NCI-H2107 (cell line): ENCODE measurements at places on chromosomes 13 and 19.

DNA sequence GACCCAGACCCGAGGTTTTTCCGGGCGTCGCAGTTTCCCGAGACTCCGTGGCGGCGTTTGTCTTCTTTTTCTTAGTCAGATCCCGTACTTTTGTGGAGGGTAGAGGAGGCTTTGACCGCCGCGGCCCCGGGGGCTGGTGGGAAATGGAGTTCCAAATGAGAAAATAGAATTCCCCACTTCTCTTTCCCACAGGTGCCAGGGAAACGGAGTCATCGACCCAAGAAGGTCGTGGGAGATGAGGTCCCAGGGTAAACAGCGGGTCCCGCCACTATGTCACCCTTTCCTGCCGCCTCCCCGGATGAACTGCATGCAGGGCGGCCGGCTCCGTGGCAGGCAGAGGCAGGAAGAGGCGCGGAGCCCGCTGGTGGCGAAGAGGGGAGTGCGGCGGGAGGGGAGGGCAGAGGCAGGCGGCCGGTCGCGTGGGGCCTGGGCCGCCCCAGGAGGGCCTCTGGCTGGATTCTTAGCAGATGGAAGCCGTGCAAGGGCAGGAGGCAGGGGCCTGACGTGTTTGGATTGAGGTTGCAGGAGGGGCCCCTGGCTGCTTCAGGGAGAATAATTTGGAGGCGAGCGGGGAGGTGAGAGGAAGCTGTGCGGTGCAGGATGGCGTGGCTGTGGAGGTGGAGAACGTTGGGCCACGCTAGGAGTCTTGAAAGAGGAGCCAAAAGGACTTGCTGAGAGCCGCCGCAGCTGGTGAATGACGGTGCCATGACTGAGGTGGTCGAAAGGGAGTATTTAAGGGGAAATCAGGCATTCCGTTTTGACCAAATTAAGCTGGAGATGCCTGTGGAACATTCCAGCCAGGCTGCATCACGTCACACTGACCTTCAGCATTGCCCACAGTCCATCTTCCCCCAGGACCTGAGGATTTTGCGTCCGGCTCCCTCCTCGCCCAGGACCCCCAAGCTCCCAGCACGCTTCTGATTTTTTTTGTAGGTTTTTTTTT lies 11.7 kb downstream of the CYTH2 start:
- no peak for DNase-seq

- no peak for DNase-seq
These were observed 376.6 kb downstream of the PCDH9 start for GRCh38 chr13:66853564-66853963.

DNA sequence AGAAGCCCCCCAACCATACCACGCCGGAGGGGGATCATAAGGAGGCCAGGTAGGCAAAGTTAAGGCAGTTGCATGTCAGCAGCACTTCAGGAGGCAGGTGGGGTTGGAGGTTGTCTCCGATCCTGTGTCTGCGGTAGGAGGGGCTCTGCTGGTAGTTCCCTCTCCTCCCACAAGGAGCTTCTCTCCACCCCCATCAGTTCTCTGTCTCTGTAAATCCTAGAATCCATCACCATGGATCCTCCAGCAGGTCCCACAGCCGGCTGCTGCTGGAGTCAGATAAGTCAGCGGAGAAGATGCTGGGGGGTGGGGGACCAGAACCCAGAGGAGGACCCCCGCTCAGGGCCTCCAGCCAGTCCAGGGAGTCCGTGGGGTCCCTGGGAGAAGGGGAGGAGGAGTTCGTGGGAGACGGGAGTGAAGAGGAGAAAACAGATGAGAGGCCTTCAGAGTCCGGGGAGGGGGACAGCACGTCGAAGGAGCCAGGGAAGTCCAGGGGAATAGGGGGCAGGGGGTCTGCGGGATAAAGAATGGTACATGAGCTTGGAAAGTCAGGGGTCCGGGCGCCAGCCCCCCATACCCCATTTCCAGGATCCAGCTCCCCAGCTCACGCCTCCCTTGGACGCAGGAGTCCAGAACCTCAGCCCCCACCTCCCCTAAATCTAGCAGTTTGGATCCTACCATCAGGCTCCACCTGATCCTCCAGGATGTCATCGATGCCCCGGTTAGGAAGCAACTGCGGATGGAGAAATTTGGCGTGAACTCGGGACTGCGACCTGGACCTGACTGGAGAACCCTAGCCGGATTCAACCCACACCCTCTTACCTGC lies 6.3 kb downstream of the MAMSTR start:
- DNase-seq: no peak

- DNase-seq: no peak
These were observed 180.8 kb upstream of the GPC6 start for GRCh38 chr13:93045836-93046235.

- DNase-seq: no peak
These were observed 141.6 kb downstream of the KATNAL1 start for GRCh38 chr13:30165796-30166195.

- no peak for DNase-seq
These were observed 1.7 kb upstream of the USPL1 start for GRCh38 chr13:30615866-30616541.

GRCh38 chr19:33630880-33631608 lies 9.3 kb downstream of the CHST8 start:
- DNase-seq: no peak

DNA sequence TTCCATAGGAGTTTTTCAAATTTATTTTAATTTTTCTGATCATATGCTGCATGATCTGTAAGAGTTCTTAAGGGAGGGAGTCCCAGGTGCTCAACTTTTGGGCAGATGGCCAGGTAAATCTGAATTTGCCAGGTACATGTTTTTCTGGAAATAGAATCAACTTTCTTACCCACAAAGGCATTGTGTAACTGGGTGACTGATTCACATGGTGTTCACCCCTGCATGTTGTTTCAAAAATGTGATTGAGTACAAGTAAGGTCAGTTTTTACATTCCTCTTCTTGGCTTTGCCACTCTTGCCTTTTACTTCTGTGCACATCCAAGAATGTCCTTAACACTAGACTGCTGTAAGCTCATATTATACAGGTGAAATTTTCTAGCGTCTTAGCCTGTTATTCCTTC lies 30.4 kb downstream of the RB1 start:
- no peak for DNase-seq

- DNase-seq: no peak
These were observed 1.3 kb downstream of the IL11 start for GRCh38 chr19:55368701-55369563.

- no peak for DNase-seq
These were observed 109.7 kb downstream of the PAN3 start for GRCh38 chr13:28248080-28248479.

GRCh38 chr13:106432636-106433035 lies 102.8 kb downstream of the EFNB2 start:
- no peak for DNase-seq

- peak; percentile 36 for DNase-seq
These were observed 1.1 kb downstream of the IRS2 start for GRCh38 chr13:109785141-109785891.

- DNase-seq: no peak
These were observed 2.4 kb downstream of the ZMYM5 start for GRCh38 chr13:19860884-19861655.

DNA sequence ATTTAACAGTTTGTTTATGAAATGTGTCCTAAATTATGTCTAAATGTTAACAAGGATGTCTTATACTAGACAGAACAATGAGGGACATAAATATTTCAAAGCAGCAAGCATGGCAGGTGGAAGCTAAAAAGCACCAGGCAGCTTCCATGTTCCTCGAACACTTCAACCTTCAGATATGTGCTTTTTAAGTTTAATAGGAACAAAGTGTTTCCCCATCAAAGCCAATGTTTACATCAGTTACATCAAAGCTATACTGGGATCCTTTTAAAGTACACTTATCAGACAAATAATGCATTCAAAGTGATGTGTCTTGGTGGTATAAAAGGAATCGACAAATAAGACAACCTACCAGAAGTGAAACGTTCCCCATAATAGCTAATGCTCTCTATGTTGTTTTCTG lies 2841.1 kb upstream of the PCDH20 start:
- no peak for DNase-seq

GRCh38 chr13:73608711-73609485 lies 525.3 kb downstream of the KLF12 start:
- DNase-seq: no peak

DNA sequence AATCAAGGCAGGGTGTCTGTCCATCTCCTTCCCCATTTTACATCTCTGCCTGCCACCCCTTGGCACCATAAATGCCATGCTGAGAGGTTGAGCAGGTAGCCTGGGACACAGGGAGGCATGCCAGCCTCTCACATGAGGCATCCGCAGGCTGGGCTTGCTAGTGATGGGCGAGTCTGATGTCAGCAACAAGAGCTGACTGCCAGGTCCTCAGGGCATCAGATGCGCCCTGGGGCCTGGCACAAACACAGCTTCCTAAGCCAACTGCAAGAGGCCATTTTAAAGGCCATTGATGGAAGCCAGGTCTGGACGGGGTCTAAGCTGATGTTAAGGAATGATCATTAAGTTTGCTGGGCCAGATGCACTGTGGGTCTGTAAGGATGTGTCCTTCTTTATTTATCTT lies 34.6 kb downstream of the MYH14 start:
- no peak for DNase-seq

DNA sequence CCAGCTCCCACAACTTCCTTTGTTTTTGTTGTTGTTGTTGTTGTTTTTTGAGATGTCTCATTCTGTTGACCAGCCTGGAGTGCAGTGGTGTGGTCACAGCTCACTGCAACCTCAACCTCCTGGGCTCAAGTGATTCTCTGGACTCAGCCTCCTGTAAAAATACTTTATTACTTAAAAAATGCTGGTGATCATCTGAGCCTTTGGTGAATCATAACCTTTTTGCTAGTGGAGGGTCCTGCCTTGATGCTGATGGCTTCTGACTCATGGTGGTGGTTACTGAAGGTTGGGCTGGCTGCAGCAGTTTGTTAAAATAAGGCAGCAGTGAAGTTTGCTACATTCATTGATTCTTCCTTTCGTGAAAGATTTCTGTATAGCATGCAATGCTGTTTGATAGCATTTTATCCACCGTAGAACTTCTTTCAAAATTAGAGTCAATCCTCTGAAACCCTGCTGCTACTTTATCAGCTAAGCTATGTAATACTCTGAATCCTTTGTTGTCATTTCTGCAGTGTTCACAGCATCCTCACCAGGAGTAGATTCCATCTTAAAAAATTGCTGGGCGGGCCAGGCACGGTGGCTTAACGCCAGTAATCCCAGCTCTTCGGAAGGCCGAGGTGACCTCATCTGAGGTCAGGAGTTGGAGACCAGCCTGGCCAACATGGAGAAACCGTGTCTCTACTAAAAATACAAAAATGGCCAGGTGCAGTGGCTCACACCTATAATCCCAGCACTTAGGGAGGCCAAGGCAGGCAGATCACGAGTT lies 18.0 kb downstream of the ARHGAP35 start:
- DNase-seq: no peak

- no peak for DNase-seq
These were observed 54.4 kb upstream of the ZNF835 start for GRCh38 chr19:56725829-56726424.

- no peak for DNase-seq
These were observed 4.6 kb downstream of the AP2S1 start for GRCh38 chr19:46845959-46846459.

DNA sequence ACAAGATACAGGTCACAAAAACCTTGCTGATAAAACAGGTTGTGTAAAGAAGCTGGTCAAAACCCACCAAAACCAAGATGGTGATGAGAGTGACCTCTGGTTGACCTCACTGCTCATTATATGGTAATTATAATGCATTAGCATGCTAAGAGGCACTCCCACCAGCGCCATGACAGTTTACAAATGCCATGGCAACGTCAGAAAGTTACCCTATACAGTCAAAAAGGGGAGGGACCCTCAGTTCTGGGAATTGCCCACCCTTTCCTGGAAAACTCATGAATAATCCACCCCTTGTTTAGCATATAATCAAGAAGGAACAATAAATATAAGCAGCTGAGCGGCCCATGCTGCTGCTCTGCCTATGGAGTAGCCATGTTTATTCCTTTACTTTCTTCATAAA lies 434.1 kb downstream of the ZNF536 start:
- DNase-seq: no peak

- DNase-seq: no peak
These were observed 1006.5 kb downstream of the DIAPH3 start for GRCh38 chr13:59157181-59157580.

DNA sequence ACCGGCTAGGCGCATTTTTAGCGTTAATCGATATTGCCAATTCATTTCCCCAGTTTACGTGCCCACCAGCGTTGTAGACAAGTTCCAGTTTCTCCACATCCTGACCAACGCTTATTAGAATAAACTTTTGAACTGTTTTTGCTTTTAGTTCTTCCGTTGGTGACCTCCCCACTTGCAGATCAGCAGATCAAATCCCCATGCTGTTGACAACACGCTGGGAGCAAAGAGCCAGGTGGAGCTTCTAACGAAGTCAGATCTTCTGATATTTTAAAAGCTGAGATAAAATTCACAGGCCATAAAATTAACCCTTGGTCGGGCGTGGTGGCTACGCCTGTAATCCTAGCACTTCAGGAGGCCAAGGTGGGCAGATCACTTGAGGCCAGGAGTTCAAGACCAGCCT lies 21.2 kb downstream of the RCN3 start:
- no peak for DNase-seq

DNA sequence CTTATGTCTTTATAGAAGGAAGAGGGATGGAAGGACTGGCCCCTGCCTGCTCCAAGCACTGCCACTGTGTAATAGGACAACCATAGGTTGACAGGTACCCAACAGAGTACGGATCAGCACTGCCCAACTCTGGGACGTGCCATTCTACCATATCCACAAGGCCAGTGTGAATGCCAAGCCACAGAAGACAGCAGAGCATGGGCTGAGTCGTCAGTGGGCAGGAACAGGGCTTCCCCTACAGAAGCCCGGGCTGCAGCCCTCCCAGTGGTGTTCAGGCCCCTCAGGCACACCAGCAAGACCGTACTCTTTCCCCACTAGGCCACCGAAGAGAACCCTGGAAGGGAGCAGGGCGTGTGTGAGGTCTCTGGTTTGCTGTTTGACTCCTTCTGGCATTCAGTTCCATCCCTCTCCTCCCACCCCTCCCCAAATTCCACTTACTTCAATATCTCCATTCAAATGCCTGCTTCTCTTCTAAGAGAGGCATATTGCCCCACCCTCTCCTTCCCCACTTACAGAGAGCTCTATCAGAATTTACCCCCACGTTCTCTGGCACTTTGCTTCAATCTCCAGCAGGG lies 209.4 kb downstream of the FOXO1 start:
- DNase-seq: no peak

- no peak for DNase-seq
These were observed 14.7 kb downstream of the UBAC2 start for GRCh38 chr13:99215184-99215830.

GRCh38 chr13:44210525-44210924 lies 163.1 kb upstream of the SERP2 start:
- no peak for DNase-seq

DNA sequence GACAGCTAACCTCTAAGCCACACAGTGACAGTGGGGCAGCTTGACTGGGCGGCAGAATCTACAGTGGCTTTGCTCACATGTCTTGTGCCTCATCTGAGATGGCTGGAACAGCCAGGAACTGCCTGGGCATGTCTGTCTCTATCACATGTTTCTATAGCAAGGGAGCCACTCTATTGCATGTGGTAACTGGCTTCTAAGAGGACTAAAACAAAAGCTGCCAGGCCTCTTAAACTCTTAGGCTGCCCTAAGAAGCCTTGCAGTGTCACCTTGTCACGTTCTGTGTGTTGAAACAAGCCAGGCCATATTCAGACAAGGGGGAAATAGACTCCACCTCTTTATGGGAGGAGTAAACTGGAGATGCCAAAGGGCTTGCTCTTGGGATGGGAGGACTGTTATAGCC lies 122.9 kb upstream of the MAB21L1 start:
- DNase-seq: no peak

- DNase-seq: no peak
These were observed 1.1 kb downstream of the CCDC97 start for GRCh38 chr19:41311072-41311471.

- peak; percentile 86 for DNase-seq
These were observed 13.0 kb downstream of the TMEM160 start for GRCh38 chr19:47035127-47036096.

- no peak for DNase-seq
These were observed 30.3 kb upstream of the SEMA6B start for GRCh38 chr19:4589579-4590410.
